ENCODE measurements at places on chromosomes 6 and 20.
A peak's percentile ranks its signal among the peaks of the same experiment; 100 is the strongest.

DNA sequence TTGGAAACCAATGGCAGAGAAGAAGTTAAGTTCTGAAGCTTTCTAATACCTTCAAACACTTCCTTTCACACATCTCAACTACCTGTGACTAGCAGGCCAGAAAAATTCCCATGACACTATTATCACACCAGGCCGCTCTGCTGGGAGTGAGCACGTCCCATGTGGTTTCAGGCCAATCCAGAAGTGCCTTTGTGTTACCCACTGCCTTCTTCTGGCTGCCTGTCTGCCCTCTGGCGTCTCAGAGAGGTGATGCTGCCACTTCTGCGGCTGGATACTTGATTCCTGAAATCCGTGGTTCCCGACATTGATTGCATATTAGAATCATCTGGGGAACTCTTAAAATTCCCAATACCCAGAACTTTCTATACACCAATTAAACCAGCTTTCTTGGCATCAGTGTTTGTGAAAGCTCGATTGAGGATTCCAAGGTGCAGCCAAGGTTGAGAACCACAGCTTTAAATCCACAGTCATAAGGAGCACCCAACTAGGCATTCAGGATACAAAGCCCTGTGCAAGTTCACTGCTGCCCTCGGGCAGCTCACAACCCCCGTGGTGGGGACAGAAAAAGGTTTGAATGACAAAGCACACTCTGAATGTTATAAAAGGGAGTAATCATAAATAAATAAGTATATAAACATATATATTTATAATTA, 65.6 kb downstream of the STMND1 start:
- DNase-seq: peak; percentile 77

DNA sequence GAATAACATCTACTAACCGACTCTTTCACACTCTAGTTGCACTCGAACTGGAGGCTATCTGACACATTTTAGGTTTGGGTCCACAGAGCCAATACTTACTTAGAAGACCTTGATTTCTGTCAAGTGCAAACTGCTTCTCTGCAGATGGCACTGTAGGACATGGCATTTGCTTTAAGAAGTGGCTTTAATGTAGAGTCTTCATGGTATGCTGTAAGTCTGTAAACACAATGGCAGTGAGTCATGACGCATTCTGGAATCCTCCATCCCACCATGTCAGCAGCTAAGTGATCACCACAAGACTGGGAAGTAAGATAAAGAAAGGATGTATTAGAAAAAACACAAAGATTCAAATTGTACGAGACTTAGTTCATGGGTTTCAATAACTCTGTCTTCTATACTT, 377.0 kb upstream of the NOX3 start:
- DNase-seq: peak; percentile 33

DNA sequence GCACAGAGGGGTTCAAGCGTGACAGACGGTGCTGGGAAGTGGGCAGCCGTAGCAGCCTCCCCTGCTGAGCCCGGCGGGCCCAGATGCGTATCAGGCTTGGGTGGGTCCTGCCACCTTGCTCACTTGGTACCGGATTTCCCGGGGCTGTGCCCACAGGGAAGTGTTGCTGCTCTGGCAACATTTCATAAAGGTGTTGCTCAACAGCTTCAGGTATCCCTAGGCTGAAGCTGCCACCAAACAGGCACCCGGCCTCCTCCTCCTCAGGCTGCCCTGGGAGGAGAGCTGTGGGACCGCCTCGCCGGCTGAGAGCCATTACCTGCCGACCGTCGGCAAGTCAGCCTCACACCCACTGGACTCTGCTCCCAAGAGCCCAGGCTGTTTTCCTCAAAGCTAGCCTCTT, 11.5 kb downstream of the PSMG4 start:
- no peak for DNase-seq

DNA sequence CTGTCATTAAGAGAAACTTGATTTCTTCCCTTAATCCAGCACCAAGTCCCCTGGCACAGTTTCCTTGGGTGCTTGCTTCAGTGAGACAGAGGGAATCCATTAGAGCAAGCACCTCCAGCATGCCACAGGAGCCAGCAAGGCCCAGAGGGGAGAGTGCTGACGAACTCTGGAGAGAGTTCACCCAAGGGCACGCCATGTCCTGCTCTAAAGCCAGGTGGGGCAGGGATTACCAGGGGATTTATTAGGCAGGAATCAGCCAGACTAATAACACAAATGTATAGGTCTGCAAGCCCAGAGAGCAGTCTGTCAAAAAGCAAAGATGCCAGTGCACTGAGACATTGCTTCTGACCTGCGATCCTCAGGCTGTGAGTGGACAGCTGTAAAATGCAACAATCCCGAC, 155.4 kb upstream of the SYNDIG1 start:
- DNase-seq: no peak

GRCh38 chr20:61951695-61952533, 113.8 kb downstream of the TAF4 start:
- DNase-seq: no peak

Data from epithelial cell of esophagus (primary cell).